ENCODE measurements at places on chromosomes 11 and 22. TPM values are rescaled to one million over a fixed set of nuclear protein-coding genes. Genes with fewer than 3 reads are reported as not detected.

GRCh38 chr11:44404736-44405395 lies 94.9 kb upstream of the ALX4 start:
- no peaks in the 10 kb centered on the region for H3K4me1 ChIP-seq
- peaks cover 32% of the 10 kb centered on the region for H3K27me3 ChIP-seq
- no peak for DNase-seq
- no peaks in the 10 kb centered on the region for H3K36me3 ChIP-seq
- H3K27ac ChIP-seq: no peak overlapping the region

GRCh38 chr11:43747130-43747802 lies 66.7 kb downstream of the HSD17B12 start:
- H3K4me3 ChIP-seq: no peak overlapping the region
- no peak overlapping the region for H3K27ac ChIP-seq
- H3K36me3 ChIP-seq: no peaks in the 10 kb centered on the region
- no peak for DNase-seq

DNA sequence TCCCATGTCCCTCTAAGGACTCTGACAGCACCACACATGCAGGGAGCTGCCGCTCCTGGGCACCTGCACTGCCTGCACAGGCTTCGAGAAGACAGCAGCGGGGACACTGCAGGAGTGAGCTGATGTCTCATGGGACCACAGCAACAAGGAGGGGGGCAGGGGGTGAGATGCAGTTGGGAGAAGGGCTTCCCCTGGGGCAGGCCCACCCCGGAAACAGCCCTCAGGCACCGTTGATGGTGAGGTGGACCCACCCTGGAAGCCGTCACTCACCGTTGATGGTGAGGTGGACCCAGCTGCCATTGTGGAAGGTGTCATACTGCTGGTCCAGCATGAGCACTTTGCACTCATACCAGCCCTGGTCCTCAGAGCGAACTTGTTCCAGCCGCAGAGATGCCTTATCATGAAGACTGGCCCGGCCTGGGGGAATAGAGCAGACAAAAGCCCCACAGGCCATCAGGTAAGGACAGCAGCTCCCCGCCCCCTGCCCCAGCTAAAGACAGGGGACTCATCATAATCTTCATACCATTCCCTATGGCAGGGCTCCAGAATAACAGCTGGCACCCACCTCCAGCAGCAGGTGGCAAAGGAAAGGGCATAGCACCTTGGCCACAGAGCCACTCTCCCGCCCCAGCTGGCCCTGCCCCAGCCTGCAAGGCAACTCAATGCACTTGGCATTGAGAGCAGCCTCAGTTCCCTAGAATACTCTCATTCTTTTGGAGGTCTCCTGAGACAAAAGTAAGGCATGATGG lies 12.6 kb downstream of the IGSF9B start:
- H3K36me3 ChIP-seq: no peaks in the 10 kb centered on the region
- H3K27me3 ChIP-seq: no peaks in the 10 kb centered on the region
- no peak overlapping the region for H3K4me3 ChIP-seq

DNA sequence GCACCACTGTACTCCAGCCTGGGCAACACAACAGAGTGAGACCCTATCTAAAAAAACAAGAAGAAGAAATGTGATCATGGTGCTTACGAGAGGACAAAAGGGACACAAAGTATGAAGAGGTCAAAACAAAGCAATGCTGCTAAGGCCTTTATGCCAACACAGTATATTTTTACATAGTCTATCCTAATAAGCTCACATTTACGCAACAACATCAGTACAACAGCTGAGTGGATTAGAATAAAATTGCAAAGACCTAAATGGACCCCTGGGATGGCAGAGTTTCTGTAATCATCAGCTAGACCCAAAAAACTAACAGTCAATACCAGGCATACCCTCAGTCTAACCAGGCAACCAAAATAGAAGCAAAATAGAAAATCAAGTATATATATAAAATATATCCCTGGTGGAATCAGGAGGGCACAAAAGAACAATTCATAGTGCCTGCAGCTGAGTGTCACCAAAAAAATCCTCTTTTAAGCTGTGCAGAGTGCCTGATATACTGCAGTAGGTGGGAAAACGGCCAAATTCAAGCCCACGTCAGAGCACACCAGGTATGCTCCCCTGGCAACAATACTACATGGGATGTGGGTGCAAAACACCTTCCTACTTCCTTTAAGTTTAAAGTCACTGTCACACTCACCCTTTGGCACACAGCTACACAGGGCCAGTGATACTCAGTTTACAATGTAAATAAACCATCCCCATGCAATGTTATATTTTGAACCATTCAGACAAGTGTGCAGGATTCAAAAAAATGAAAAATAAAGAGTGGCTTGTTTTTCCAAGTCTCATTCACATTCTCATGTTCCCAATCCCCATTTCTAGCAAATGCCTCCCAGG lies 57.8 kb downstream of the RBFOX2 start:
- no peak for DNase-seq
- H3K27ac ChIP-seq: peak overlapping the region; percentile 71
- no peaks in the 10 kb centered on the region for H3K36me3 ChIP-seq

DNA sequence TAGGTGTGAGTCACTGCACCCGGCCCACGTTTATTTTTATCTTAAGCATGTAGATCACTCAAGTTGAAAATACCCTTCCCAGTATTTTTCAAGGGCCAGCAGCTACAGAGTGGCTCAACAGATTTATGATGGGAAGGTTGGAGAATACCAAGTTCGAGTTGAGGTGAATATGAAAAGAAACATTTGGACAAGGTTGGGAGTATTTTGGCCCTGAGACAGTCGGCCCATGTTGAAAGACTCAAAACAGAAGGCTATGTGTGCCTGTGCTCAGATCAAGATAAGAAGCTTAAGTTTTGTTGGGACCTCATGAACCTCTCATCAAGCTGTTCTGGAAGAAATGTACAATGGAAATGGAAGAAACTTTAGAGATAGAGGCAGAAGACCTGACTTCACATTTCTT lies 199.1 kb downstream of the DBX1 start:
- no peaks in the 10 kb centered on the region for H3K27me3 ChIP-seq
- H3K27ac ChIP-seq: peak overlapping the region; percentile 95
- peaks cover 9% of the 10 kb centered on the region for H3K36me3 ChIP-seq
- H3K4me3 ChIP-seq: no peak overlapping the region

DNA sequence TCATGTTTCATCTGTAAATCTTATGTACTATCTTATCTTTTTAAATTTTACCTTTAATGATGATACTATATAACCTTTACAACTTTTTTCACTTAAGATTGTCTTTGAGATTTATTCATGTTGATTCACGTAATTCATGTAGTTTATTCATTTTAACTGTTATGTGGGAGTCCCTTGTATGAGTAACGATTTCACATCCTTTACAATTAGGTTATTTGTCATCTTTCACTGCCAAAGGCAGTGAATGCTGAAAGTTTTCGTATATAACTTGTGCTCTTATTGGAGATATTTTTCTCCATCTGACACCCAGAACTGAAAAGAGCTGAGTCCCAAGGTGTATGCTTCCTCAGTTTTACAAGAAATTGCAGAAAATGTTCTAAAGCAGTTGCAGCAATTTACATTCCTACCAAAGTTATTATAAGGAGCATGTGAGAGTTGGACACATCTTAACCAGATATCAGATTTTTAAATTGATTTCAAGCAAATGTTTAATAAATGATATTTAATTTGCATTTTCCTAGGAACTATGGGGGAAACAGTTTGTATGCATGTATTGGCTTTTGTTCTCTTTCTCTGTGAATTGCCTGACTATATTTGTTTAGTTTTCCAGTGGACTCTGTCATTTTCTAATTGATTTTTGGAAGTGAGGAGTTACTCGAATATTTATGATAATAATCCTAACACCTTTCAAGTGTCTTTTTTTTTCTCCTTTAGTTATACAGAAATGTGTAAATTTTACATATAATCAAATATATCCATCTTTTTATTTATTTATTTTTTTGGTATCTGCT lies 6.4 kb downstream of the ARL14EP start:
- H3K36me3 ChIP-seq: peaks cover 13% of the 10 kb centered on the region
- peak overlapping the region; percentile 54 for H3K27ac ChIP-seq
- no peaks in the 10 kb centered on the region for H3K27me3 ChIP-seq
- H3K4me1 ChIP-seq: peaks cover 36% of the 10 kb centered on the region

DNA sequence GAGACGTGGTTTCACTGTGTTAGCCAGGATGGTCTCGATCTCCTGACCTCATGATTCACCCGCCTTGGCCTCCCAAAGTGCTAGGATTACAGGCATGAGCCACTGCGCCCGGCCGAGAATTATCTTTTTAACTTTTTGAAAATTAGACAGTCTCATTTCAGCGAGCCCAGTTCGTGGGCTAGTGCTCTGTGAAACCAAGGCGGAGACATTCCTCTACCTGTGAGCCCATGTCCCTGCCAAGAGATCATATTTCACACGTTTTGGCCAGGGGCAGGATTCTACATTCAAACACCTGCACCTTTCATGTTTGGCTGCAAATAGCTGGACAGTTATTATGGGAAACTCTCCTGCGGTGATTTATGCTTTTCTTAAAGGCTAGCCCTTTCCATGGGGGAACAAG lies 60.3 kb downstream of the IRAG1 start:
- H3K27me3 ChIP-seq: no peaks in the 10 kb centered on the region
- peaks cover 4% of the 10 kb centered on the region for H3K4me1 ChIP-seq
- no peaks in the 10 kb centered on the region for H3K36me3 ChIP-seq
- H3K27ac ChIP-seq: no peak overlapping the region

GRCh38 chr11:20226933-20227332 lies 66.7 kb upstream of the DBX1 start:
- DNase-seq: no peak
- no peak overlapping the region for H3K27ac ChIP-seq
- H3K4me3 ChIP-seq: no peak overlapping the region
- no peaks in the 10 kb centered on the region for H3K36me3 ChIP-seq
- H3K27me3 ChIP-seq: no peaks in the 10 kb centered on the region

DNA sequence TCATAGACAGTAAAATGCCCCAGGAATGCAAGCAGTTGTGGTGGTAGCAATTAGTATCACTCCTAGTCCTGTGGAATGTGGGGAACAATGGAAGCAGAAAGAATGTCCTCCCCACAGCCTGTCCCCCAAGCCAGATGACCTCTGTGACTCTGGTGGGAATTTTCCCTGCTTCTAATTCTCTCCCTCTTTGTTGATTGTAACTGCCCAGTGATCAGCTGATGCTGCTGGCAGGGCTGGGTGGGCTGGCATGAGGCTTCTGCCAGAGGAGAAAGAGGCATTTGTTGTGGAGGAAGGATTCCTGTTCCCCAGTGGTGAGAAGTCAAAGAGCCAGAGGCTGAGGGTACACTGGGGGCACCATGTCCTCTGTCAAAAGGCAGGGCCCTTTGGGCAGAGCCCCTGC lies 116.7 kb upstream of the NCAM1 start:
- no peak overlapping the region for H3K4me3 ChIP-seq
- no peaks in the 10 kb centered on the region for H3K4me1 ChIP-seq
- H3K36me3 ChIP-seq: no peaks in the 10 kb centered on the region
- DNase-seq: no peak
- H3K27ac ChIP-seq: no peak overlapping the region

- H3K27me3 ChIP-seq: peaks cover 7% of the 10 kb centered on the region
- H3K4me3 ChIP-seq: no peak overlapping the region
- H3K4me1 ChIP-seq: no peaks in the 10 kb centered on the region
- peak; percentile 21 for DNase-seq
- no peaks in the 10 kb centered on the region for H3K36me3 ChIP-seq
Measured at GRCh38 chr11:5224538-5225479, 2.1 kb downstream of the HBB start.

DNA sequence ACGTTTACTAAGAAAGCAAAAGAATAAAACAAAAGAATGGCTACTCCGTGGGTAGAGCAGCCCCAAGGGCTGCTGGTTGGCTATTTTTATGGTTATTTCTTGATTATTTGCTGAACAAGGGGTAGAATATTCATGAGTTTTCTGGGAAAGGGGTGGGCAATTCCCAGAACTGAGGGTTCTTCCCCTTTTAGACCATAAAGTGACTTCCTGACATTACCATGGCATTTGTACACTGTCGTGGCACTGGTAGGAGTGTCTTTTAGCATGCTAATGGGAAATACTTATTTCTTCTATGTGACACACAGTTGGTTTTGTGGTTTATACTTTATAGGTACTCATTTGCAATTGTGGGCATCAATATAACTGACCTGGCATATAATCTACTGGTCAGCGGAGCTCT lies 56.3 kb downstream of the SLN start:
- peaks cover 8% of the 10 kb centered on the region for H3K27me3 ChIP-seq
- no peak for DNase-seq
- no peak overlapping the region for H3K27ac ChIP-seq
- no peaks in the 10 kb centered on the region for H3K4me1 ChIP-seq

DNA sequence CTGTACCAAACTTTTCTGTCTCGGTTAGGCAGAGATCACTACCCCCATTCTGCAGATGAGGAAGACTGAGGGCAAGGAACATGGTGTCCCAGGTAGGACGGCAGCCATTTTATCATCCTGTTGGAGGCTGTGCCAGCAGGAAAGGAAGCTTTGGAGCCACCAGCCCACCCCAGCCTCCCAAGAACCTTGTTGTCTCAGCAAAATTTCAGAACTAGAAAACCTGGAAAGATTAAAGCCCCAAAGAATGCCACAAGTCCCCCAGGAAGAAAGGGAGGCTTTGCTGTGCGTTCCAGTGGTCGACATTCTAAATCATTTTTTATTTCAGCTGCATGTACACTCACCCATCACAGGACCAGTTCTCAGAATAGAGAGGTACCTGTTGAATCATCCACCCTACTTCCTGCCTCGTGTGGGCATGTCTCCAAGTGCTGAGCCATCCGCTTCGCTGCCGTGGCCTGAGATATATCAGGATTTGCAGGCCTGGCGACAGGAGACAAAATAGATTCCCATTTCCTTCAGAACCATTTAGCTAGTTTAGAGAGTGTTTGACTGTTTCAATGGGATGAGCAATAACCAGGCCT lies 13.0 kb upstream of the EIF3D start:
- H3K27ac ChIP-seq: peak overlapping the region; percentile 94
- H3K4me1 ChIP-seq: peaks cover 27% of the 10 kb centered on the region
- DNase-seq: peak; percentile 86
- H3K36me3 ChIP-seq: no peaks in the 10 kb centered on the region

GRCh38 chr22:27988704-27989103 lies 69.6 kb upstream of the PITPNB start:
- H3K4me3 ChIP-seq: no peak overlapping the region
- no peak overlapping the region for H3K27ac ChIP-seq
- H3K36me3 ChIP-seq: peaks cover 4% of the 10 kb centered on the region
- DNase-seq: no peak
- no peaks in the 10 kb centered on the region for H3K27me3 ChIP-seq

- no peaks in the 10 kb centered on the region for H3K36me3 ChIP-seq
- no peak for DNase-seq
Measured at GRCh38 chr22:23020659-23021293, 49.5 kb upstream of the GNAZ start.

DNA sequence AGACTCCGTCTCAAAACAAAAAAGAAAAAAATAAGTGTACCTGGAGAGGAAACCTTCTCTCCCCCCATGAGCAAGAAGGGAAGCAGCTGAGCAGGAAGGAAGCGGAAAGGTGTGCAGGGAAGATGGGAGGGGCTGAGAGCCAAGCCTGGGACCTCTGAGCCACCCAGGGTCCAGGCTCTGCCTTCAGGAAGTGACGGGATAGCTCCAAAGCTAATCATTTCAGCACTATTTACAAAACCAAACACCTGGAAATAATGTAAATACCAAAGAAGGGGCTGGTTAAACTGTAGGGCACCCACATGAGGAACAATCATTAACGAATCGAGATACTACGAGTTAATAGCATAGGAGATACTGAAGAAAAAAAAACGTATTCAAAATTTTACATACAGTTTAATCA lies 27.9 kb downstream of the ARRB1 start:
- no peak overlapping the region for H3K27ac ChIP-seq
- peak; percentile 36 for DNase-seq
- no peaks in the 10 kb centered on the region for H3K36me3 ChIP-seq
- no peaks in the 10 kb centered on the region for H3K27me3 ChIP-seq
- peaks cover 15% of the 10 kb centered on the region for H3K4me1 ChIP-seq

CDC42EP2 gene
- 15.0 TPM for total RNA-seq

SEZ6L gene
- total RNA-seq: not detected

PRG2 gene
- total RNA-seq: not detected

IGLL1 gene
- not detected for total RNA-seq

MMP13 gene
- total RNA-seq: 2.5 TPM

BIRC3 gene
- total RNA-seq: 1.8 TPM

APOA1 gene
- 0.29 TPM for total RNA-seq
